ENCODE measurements at places on chromosomes 12 and 14.

DNA sequence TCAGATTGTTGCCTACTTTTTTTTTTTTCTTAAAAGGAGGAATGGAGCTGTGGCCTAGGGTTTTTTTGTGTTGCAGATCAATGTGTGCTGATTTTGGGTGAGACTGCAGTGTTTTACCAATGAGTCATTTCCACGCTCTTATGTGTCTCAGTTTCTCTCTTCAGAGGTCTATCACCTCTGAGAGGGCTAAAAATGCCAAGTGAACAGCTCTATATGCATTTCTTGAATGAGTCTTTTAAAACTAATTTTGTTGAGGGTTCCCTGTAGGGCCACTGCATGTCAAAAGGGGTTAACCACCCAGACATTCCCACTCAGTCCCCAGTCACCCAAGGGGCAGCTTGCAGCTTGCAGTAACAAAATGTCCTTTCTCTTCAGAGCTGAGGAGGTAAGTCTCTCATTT is 24.3 kb upstream of the GLIPR1L2 start:
- DNase-seq: no peak

- no peak for DNase-seq
Observed at GRCh38 chr12:9647825-9648700, 21.4 kb upstream of the CLEC2D start.

DNA sequence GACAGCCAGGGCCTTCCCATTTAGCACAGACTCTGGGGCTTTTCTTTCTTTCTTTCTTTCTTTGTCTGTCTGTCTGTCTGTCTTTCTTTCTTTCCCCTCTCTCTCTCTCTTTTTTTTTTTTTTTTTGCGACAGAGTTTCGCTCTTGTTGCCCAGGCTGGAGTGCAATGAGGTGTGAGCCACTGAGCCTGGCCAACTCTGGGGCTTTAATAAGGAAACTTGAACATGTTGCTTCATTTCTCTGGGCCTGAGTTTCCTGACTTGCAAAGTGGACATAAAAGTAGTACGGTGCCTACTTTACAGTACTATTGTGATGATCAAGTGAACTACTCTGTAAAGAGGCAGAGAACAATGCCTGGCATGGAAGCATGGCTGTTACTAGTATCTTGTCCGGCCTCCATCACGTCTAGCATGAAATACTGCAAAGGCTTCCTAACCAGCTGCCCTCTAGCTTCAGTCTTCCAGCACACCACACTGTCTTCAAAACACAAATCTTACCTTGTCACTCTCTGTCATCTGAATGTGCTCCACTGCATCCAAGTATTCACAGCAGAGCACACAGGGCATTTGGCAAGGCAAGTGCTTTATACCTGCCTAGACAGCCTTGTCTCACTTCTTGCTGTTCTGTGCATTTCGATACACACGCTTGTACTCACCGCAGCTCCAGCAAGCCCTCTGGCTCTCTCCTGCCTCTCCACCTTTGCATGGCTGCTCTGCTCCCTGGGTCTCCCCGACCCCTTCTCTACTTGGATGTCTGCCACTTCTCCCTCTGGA is 96.7 kb downstream of the IRF2BPL start:
- DNase-seq: no peak

DNA sequence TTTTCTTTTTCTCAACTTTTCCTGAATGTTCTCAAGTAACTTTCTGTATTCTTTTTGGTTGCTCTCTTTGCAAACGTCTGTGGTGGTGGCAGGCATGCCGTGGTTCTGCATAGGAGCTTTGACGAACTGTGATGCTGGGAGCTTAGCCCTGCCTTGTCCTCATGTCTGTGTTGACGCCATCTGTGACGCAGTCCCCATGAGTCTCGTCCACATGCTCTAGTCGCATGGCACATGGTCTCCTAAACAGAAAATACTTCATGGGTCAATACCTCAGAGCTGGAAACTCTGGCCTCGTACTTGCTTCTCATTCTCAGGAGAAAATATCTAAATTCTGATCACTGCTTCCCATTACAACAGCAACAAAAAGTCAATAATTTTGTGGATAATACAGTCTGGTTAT is 50.3 kb upstream of the DYNC1H1 start:
- DNase-seq: no peak

- DNase-seq: no peak
Observed at GRCh38 chr12:26295001-26295400, 99.6 kb downstream of the SSPN start.

GRCh38 chr14:95520346-95520745 is 3.9 kb upstream of the SYNE3 start:
- DNase-seq: no peak

- no peak for DNase-seq
Observed at GRCh38 chr12:16389594-16389993, 42.1 kb downstream of the MGST1 start.

DNA sequence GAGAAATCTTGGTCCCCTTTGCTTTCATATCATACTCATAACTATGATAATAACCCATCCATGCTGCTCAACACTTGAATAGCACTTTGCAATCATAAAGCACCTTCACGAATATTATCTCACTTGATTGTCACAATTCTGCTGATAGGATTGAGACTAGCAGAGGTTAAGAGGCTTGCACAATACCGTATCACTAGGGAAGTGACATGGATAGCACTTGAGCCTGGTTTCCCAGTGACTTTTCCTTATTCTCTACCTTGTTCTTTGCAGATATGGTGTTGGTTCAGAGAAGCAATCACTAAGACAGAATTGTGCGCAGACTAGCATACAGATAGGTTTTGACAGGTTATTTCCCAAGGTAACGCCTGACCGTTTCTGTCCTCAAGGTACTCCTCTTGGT is 186.6 kb upstream of the GZMB start:
- no peak for DNase-seq

DNA sequence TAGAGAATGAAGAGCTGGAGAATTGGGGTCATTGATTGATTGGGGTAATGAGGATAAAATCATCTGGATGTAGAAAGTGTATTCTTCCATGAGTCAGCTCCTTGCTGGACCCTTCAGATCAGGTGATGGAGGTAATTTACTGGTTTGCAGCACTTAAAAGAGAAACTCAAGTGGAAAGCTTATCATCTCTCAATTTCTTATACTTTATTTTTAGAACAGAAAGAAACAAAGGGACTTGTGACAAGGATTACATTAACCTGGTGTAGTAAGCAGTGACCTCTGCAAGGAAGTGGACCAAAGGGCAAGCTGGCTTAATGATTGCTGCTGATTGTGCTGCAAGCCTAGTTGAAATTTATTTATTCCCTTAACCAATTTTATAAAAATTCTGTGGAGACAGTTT is 405.0 kb downstream of the TRHDE start:
- DNase-seq: no peak

DNA sequence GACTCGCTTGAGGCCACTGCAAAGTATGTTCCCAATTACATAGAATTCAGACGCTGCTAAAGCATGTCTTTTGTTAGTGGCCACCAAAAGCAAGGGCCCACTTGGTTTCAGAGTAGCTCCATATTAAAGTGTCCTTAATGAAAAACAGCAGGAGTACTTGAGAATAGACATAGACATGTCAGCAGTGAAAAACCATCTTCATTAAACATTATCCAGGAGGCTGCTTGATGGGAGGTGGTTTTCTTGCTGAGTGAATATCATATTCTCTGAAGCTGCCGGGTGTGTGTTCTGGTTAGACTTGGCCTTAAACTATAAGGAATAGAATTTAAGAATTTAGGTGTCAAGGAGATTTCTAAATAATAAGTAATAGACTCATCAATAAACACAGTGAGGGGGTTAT is 79.5 kb upstream of the CCDC198 start:
- no peak for DNase-seq

DNA sequence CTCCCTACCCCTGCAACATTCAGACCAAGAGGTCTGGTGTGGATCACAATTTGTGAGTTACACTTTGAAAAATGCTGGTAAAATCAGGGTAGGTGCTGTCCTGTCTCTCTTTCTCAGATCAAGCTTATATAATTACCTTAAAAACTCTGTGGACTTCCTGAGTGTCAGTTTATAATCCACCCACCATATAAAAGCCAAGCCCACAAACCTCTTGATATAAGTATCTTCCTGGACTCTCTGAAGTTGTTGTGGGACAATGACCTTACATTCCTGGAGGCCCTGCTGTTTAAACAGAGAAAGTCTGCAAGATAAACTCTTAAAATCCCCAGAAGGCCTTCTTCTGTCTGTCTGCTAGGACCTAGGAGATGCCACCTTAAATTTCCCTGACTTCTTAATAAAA is 11.4 kb upstream of the KTN1 start:
- no peak for DNase-seq

GRCh38 chr12:111369496-111370220 is 763 bp upstream of the PHETA1 start:
- no peak for DNase-seq

GRCh38 chr12:19409376-19409775 is 29.9 kb upstream of the AEBP2 start:
- no peak for DNase-seq

Data from vagina (tissue), 2 donors.